ENCODE measurements at places on chromosomes 6 and 20. TPM values are rescaled to one million over a fixed set of nuclear protein-coding genes. Genes with fewer than 3 reads are reported as not detected.

Gene ABT1
- total RNA-seq = 12.0 TPM

Gene TSHZ2
- 60.5 TPM for total RNA-seq

Gene EZR
- total RNA-seq = 43.1 TPM

Gene SPTLC3
- total RNA-seq = 6.5 TPM

Gene ESR1
- total RNA-seq = 6.3 TPM

Gene ULBP1
- 0.19 TPM for total RNA-seq

DNA sequence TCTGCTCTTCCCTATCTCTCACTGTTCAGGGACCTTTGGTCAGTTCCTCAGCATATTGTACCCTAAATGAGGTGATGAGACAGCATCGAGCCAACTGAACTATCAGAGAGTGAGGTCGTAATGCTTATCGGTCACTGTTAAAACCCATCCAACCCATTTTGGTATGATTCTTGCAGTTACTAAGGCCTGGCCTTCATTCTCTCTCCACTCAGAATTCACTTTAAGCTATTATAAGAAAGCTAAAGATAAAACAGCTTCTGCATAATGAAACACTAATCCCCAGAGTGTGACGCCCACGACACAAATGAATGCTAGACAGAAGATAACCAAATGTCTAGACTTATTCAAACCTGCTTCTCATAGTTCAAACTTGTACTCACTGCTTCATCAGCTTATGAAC, 175.8 kb downstream of the GMPR start:
- DNase-seq = no peak

DNA sequence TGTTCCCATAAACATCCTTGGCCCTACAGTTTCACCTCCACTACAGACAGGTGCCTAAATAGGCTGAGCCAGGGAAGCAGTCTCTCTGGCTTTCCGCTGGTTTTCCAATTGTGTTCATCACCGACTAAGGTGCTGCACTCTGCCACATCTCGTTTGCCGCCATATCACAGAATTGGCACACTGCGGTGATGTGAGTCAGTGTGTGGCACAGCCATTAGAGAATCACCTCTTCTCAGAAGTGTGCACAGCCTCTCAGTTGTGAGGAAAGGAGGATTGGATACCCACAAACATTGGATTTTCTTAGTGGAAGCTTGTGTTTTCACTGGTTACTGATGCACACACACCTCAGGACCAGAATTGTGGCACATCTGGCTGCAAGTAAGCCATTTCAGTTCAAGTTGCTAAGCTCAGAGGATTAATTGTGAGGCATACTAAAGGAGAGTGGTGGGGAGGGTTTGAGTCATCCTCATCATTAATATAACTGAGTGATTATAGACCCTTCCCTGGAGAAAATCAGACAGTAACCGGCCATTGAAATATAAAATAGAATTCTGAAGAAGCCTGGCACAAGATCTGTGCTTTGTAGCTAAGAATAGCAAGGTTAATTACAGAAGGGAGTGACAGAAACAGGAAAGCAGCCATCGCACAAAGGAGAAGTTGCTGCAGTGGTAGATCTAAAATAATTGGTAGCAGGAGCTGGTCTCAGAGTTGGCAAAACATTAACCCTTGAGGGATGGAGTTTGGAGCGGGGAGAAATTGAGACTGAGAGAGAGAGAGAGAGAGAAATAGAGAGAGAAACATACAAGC, 506.9 kb downstream of the LMBRD1 start:
- DNase-seq = no peak

DNA sequence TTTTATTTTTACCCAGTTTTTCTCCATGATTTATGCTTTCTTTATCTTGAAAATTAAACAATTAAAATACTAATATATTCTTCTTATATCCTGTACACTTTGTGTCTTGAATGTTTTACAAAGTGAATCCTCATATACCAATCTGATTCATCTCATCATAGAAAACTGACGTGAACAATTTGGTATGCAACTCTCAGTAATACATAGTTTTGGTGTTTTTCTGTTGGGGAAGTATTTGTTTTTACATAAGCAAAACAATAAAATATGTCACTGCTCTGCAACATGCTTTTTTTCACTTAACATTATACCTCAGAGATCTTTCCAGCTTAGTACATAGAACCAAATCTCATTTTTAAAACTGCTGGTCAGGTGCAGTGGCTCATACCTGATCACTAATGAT, 14.7 kb downstream of the DNAAF9 start:
- no peak for DNase-seq

- DNase-seq = no peak
Measured at GRCh38 chr6:148530394-148530953, 187.8 kb downstream of the SASH1 start.

- no peak for DNase-seq
Measured at GRCh38 chr6:2257363-2257762, 12.0 kb upstream of the GMDS start.

GRCh38 chr20:35467339-35468224, 12.2 kb downstream of the CEP250 start:
- DNase-seq = no peak

DNA sequence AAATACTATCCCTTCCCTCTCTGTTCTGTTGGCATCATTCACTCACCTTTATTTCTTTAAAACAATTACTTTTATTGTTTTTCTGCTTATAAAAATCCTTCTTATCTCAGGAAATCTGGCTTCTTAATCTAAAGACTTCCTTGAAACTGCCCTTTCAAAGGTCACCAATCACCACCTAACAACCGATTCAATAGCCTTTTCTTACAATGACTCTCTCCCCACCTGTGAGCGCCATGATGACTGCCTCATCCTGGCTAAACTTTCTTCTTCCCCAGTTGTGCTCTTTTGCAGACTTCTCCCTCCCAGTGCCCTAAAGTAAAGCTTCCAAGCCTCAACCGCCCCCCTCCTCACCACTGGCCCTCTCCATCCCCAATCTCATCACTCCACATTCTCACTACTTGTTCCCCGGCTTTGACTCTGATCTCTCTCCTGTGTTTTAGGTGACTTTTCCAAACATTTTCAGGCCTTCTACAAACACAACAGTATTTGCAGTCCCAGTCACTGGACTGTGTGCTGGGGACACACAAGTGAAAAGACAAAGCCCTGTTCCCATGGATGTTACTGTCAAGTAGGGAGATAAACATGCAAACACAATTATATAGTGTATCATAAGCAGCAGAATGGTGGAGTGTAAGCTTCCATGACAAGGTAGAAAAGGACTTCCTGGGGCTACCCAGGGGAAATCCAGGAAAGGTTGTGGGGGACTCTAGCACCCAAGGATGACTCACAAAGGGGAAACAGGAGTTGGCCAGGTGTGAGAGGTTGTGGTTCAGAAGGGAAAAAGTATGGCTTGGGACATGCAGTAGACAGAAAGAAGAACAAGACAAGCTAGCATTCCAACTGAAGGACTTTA, 12.8 kb downstream of the NHSL1 start:
- DNase-seq = no peak

DNA sequence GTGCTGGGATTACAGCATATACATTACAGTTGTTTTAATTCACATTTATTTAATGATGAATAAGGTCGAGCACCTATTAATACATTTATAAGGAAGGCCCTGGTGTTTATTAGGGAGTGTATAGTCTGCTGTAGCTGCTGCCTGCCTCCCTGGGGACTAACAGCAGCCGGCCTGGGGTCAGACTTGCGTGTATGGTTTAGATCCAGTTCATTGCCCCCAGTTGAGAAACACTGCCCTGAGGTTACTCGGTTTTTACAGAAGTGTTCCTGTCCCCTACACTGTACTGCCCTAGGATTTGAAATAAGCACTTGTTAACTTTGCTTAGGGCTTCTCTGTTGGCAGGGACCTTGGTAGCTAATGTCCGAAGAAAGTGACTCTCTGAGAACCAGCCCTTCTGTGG, 4.0 kb downstream of the TTPAL start:
- no peak for DNase-seq

GRCh38 chr20:59403261-59403961, 103.0 kb downstream of the EDN3 start:
- DNase-seq = peak; percentile 91

DNA sequence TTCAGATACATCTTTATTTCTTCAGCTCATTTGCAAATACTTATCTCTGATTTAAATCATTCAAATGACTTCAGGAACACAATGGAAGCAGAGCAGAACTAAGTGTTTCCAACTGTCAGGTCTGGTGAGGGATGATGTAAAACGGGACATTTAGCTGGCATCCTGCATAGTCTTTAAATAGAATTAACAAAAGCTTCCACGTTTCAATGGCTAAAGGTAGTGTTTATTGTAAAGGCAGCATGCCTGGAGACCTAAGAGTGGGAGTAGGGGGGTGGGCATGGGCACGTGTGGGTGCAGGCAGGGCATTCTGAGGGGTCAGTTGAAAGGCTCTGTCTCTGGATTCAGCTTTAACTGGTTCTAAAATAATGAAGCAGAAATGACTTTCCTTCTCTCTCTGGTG, 174.9 kb downstream of the PLCB1 start:
- DNase-seq = no peak

DNA sequence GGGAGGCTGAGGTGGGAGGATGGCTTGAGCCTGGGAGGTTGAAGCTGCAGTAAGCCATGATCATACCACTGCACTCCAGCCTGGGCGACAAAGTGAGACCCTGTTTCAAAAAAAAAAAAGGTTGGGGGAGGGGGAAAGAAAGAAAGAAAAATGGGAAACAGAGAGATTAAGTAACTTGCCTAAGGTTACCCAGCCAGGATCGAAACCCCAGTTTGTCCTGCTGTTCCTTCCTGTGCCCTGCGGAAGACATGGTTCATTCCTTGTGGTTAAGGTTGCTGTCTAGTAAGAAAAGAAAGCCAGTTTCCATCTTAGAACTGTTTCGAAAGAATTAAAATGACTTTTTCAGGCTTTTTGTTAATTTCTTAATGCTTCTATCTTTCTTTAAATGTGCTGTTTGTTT, 29.8 kb downstream of the C6orf89 start:
- no peak for DNase-seq

DNA sequence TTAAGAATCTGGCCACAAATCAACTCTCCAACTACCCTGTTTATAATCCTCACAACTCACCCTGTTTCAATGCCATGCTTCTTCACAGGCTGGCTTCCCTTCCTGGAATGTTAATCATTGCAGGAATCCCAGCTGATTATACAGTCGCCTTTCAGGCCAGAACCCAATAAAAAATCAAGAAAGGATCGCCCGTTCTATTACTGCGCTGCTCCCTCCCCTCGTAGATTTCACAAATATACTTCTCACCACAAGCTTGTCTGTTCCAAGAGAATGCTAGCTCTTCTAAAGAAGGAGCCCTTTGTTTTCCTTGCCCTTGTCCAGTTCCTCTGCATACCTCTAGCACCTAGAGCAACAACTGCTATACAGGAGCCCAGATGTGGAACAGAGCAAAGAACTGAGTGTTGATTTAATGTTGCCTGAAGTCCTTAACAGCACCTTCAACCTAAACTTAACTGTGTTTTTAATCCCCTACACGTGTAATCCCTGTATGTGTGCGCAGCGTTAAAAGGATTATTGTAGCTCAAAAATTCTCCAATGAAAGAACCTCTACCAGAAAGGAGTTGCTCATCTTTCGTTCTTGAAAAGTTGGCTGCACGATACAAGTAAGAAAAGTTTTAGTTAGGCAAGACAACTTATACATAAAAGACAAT, 988 bp downstream of the ECHDC1 start:
- DNase-seq = no peak

- DNase-seq = peak; percentile 84
Measured at GRCh38 chr6:106973836-106974335, 643 bp downstream of the CD24 start.

GRCh38 chr6:139422105-139423036, 47.9 kb upstream of the CITED2 start:
- no peak for DNase-seq

DNA sequence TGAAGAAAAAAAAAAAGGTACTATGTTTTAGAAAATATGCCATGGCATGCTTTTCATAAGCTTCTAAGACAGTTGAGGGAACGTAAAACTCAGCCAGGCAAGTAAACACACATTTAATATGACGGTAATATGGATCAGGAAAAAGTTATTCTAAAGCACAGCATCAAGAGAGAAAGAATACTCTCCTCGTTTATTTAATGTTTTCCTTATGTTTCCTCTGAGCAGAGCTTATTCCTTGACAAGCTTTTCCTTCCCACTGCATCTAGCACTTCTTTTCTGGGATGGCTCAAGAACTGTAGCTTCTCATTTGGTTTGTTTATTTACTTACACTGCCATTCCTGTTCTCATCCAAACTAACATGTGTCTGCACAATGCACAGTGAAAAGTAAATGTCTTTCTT, 2.7 kb upstream of the RSPO3 start:
- DNase-seq = no peak

DNA sequence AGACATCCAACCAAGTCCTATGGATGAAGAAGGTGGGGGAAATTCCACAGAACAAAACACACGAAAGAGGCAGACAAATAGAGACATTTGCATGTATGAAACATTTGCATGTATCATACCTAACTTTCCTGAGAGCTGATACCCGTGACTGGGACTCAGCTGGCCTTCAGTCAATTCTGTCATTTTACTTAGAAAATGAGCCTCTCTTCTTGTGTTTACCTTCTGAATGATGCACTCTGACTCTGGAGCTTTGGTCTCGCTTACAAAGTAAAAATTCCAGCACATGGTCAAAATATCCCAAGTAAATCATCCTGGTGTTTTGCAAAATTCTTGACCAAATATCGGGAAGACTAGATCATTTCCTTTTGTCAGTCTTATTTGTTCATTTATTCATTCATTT, 46.9 kb downstream of the MMUT start:
- no peak for DNase-seq

DNA sequence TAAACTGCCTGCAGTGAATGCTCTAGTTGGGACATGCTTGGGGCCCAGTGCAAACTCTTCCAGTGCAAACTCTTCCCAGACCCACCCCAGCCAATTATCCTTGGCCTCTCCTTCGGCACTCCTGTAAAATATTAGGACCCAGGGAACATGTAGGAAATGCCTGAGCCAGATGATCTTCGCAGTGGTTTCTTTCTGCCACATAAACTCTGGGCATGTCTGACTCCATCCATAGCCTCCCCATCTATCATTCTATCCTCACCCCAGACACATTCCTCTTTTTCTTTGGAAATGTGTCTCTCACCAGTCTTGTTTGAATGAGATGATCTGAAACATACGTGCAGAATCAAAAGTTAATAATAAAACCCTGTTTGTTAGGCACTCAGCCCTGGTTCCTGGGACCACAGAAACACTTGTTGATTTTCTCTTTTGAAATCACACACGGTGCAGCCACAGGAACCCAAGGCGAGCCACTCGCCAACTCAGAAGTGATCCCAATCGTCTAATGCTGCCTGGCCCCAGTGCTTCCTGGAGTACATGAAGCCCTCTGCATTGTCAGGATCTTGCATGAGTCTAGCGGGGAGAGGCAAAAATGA, 108.9 kb upstream of the CST7 start:
- no peak for DNase-seq

DNA sequence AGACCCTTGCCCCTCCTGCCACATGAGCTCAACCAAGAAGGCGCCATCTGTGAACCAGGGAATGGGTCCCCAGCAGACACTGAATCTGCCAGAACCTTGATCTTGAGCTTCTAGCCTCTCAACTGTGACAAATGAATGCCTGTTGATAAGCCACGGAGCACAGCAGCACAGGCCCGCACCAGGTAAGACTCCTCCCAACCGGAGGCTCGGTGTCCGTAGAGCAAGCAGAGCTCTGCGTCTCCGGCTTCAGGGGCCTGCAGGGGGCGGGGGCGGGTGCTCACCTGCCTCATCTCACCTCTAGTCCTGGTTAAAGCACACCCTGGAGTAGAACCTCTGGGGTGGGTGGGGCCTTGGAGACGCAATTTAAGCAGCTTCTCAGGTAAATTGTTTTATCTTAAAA, 122.7 kb downstream of the SMOC2 start:
- no peak for DNase-seq

GRCh38 chr20:40154514-40154913, 534.5 kb downstream of the MAFB start:
- no peak for DNase-seq

- DNase-seq = no peak
Measured at GRCh38 chr6:137297887-137298286, 78.7 kb upstream of the IFNGR1 start.

- no peak for DNase-seq
Measured at GRCh38 chr6:158467923-158468322, 92.0 kb upstream of the TMEM181 start.

All from mesenteric fat pad (tissue), 1 donor.